ENCODE measurements at places on chromosomes 7 and 10.

DNA sequence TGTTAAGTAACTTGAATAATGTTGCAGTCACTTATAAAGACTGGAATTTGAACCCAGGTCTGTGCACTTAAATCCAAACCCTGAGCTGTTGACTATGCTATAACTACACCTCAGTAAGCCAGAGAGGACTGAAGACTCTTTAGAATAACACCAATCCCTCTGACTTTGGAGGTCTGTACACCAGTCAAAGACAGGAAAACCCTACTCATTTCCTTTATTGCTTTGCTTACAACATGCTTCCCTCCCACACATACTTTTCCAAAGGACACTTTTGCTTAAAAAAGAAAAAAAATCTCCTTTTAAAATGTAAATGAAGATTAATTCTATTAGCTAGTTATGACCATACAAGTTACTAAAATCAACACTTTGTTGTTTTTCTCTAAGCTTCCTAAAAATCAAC lies 184.7 kb upstream of the KCTD7 start:
- DNase-seq, result no peak

DNA sequence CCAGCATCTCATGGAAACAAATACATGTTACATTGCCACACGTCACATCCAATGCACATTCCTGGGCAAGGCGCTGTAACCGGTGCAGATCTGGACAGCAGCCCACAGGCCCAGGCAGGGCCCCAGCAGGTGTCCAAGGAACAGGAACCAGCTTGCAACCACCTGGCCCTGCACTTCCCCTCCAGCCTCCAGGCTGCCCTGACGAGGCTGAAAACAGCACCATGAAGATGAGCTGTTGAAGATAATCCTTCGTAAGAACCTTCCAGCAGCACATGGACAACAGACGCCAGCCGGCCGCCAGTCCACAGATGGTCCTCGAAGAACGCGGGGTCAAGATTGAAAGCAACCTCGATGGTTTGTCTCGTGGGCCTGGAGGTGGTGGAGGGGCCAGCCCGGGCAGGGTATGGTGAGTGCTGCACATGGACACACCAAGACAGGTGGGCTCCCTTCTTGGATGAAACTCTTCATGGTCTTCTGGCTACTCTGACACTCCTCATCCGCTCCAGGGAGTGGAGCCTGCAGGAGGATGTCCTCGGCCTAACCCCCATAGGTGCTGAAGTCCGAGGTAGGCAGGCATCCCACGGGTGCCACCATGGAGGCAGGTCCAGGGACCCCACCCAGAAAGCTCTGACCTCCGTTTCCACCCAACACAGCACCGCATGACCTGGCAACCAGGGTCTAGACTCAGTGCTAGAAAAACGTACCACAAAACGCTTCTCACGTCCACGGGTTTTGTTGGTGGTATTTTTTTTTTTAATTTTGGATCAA lies 22.9 kb downstream of the PDGFA start:
- no peak for DNase-seq

GRCh38 chr10:22308390-22308789 lies 7.8 kb upstream of the COMMD3 start:
- DNase-seq, result no peak

DNA sequence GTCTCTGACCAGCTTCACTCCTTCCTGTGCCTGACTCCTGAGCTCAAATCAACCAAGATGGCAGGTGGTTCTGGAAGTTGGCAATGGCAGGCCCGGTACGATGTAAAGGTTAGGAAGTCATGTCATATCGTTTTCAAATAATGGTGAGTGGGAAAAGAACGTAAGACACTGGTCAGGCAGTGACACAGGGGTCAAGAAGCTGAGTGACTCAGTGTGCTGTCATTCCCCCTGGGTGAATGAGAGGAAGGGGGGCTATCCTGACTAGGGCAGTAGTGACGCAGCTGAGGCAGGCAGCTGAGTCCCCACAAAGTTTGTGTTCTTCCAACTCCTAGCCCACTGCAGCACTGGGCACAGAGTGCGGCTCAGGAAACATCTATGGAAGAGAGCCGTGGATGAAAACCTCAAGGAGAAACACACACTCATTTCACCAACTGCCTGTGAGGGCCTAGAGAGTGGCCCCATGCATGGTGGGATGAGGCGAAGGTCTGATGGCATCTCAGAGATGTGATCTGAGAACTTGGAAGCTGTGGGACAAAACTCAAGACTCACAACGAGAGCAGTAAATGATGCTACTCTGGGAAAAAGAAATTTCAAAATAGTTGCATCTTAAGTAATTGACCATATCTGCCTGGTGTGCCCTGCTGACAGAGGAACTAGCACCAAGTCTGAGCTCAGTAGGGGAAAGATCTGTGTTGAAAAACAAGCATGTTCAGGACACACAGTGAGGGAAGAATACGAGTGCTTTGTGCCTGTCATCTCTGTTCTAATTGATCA lies 23.2 kb downstream of the CREB3L2 start:
- no peak for DNase-seq

- DNase-seq, result no peak
These were observed 29.6 kb downstream of the GLI3 start for GRCh38 chr7:42207420-42207819.

DNA sequence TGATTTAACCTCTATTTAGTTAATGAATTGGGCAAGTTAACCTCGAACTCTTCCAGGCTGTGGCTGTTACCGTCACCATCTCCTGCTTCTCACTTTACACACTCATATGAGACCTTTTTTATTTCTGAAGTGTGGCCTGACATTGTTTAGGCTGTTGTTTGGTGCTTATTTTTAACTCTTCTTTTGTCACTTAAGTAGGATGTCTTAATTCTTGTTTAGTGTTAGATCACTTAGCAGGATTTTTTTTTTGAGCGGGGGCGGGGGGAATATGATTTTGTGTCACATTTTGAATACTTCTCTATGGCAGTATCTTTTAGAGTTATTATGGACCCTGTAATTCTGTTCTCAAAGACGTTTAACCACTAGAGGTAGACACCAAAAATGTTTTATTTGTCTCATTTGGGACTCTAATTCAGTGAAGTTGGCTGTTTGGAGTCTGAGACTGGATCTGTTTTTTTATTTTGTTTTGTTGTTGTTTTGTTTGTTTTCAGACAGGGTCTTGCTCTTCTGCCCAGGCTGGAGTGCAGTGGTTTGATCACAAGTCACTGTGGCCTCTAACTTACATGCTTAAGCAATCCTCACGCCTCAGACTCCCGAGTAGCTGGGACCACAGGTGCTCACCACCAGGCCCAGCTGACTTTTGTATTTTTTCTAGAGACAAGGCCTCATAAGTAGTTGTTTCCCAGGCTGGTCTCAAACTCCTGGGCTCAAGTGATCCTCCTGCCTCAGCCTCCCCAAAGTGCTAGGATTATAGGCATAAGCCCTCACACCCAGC lies 73.5 kb downstream of the CUX1 start:
- no peak for DNase-seq

DNA sequence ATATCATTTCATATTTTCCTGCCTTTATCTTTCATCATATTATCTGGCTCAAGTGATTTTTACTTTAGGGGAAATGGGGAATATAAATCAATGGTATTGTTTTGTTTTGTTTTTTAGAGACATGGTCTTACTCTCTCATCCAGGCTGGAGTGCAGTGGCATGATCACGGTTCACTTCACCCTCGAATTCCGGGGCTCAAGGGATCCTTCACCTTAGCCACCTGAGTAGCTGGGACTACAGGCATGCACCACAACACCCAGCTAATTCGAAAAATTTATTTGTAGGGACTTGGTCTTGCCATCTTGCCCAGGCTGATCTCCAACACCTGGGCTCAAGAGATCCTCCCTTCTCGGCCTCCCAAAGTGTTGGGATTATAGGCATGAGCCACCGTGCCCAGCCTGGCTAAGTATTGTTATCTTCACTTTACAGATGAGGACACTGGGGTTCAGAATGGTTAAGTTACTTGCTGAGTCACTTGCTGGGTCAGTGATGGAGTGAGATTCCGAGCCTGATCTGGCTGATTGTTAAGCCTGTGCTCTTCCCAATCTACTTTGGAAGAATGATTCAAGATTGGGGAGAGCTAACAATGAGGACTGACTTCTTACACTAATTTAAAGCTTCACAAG lies 3.7 kb upstream of the SLC16A9 start:
- no peak for DNase-seq

DNA sequence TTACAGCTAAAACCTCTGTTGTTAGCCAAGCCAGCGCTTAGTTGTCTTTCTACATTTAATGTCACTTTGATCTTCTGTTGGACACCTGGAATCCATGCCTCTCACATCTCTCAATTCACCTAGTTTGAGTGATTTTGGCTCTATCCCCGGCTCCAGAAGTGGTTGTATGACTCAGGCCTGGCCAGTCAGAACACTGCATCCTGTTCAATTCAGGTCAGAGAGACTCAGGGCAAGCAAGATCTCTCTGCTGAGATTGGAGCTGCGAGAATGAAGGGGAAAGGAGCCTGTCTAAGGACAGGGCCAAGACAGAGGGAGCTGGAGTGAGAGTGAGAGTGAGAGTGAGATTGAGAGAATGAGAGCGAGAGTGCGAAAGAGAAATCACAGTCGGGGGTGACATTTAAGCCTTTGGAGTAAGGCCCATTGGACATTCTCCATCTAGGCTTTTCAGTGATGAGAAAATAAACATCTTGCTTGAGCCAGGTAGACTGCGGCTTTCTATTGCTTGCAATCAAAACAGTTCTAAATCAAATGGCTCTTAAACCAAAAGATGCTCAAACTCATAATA lies 83.3 kb upstream of the DYNC1I1 start:
- DNase-seq, result no peak

GRCh38 chr7:45917658-45918057 lies 3.4 kb downstream of the IGFBP3 start:
- DNase-seq, result no peak

GRCh38 chr7:143126146-143126545 lies 5.7 kb upstream of the PIP start:
- DNase-seq, result no peak

- DNase-seq, result no peak
These were observed 4.3 kb upstream of the AKR1C3 start for GRCh38 chr10:5089865-5090264.

GRCh38 chr10:92829042-92829785 lies 19.1 kb upstream of the EXOC6 start:
- DNase-seq, result no peak

GRCh38 chr7:115758025-115758424 lies 272.5 kb downstream of the TFEC start:
- no peak for DNase-seq
